ENCODE measurements at places on chromosomes 6 and 20.

DNA sequence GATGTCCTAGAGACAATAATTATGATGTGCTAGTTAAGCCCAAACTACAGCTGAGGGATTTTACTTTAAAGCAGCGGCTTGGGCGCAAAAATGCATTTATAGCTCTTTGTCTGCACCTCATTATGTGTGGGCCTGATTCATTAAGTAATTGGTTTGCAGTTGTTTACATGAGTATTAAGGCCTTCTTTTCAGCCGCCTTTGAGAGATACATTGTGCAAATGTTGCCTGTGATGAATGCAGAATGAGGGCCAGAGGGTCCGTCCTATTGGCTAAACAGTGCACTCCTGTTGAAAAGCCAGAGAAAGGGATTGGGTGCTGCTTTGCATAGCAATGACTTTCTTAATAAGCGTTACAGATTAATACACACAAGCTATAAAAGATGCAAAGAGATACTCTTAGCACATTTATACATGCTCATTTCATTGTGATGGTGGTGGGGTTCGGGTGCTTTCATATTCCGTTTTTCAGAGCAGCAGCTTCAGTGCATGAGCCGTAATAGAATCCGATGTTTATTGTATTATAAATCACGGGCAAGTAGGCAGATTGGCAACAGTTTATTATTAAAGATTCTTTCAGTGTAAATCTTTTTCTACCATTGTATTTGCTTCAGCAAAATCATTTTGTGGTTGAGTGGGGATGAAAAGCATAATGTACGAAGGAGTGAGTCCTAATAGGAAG is 68.2 kb upstream of the XRN2 start:
- DNase-seq: no peak

DNA sequence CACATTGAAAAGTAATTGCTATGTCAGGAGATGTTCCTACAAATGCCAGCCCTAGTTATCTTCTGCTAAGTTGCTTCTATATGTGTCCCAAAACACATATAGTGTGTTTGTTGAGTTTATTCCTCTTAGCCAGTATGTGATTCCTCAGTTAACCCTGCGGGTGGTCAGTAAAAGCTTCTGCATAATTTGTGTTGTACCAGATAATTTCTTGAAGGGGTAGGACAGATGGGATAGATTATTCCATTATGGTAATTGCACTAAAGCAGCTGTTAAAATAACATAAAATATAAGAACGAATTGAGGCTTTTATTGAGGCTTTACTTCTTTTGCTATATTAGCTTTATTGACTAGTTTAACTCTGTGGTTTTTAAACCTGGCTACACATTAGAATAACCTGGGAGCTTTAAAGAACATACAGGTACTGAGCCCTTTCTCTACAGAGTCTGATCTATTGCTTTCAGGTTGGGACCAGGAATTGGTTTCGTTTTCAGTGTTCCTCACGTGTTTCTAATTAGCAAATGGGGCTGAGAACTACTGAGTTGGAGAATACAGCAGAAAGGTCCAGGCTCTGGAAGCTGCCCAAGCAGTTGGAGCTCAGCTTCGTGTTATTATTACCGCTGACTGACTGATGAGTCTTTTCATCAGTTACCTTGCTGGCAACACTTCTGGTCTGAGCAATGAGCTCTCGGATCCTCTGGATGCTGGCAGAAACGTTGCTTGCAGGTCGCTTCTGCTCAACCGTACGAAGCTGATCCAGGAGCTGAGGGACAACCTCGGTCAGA is 56.9 kb downstream of the FAM229B start:
- no peak for DNase-seq

GRCh38 chr20:36971103-36971502 is 19.6 kb upstream of the SAMHD1 start:
- no peak for DNase-seq

GRCh38 chr6:44983467-44984365 is 344.4 kb upstream of the RUNX2 start:
- DNase-seq: no peak

DNA sequence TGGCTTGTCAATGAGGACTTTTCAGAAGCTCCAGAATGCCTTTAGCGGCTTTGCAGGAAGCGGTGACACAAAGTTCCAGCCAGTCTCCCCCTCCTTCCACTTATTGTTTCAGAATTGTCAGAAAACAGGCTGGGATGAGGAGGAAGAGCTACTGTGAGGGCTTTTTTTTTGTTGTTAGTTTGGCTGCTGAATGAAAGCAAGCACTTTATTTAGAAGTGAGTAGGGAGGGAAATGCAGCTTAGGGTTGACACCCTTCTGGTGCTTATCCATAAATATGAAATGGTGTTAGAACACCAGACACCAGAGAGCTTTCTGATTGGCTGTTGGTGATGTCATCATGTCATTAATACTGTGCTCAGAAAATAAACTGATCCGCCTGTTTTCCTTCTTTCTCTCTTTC is 251.5 kb downstream of the SOX4 start:
- DNase-seq: no peak

DNA sequence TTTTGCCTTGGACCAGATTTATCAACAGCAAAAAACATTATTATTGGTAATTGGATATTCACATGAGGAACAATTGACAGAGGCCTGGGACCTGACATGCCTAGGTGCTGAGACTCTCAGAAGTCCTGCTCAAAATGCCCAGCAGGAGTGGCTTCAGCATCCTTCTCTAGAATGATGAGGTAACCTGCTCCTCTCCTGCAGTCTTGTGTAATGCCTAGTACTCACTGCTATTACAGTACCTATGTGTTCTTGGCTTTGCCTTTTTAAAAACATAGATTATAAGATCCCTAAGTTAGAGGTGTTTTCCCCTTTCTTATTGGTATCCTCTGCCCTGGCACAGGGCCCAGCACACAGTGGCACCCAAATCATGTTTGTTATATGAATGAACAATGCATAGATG is 230.9 kb downstream of the PKHD1 start:
- DNase-seq: no peak

DNA sequence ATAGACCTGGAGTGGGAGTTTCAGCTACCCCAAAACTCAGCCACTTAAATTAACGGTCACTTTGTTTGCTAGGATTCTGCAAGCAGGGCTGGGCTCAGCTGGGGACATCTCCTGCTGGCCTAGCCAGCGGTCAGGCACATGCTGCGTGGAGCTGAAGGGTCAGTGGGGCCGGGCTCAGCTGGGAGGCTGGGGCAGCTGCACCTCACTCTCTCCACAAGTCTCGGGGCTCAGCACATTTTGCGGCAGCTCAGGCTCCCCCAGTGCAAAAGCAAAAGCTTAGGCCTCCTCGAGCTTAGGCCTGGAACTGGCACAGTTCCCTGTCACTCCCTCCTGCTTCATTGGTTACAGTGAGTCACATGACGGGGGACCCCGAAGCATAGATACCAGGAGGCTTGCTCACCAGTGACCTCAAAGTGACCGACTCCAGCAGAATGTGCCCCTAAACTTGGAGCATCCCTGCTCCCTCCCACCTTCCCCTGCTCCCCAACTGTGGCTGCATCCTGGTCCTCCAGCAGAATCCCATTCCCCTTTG is 80.6 kb upstream of the CST7 start:
- DNase-seq: no peak

DNA sequence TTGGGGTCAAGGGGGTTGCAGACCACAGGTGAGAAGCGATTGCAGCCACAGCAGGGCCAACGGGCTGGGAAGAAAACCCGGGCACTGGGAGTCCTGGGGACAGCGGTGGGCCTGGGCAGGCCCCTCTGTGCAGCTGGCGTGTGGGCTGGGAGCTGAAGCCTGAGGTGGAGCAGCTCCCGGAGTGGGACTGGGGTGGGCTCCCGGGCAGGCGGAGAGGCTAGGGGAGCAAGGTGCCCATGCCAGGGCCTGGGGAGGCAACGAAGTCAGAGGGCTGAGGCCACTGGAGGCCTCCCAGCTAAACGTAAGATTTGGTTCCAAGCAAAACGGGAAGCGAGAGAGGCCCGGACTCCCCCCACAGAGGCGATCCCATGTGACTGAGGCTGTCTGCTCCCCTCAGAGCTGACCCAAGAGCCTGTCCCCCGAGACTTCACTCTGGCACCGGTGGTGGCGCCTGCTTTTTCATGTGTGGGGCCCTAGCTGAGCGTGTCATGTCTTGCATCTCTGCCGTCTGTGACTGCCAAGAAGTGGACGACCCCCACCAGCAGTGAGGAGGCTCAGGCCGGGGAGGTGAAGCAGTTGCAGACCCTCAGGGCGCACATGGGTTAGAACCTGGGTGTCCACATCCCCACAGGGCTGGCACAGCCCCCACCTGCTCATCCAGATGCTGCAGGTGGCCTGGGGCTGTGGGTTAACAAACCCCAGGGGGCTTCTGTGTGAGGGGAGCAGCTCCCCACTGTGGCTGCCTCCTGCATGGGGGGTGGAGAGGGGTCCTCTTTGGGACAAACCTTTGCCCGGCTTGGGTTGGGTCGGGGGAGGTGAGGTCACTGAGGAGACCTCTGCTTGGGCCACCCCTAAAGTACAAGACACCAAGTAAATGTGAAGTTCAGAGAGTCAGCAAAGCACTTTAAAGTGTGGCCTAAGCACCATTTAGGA is 212.3 kb downstream of the TAF4 start:
- DNase-seq: no peak

- DNase-seq: no peak
These were observed 50.2 kb downstream of the IYD start for GRCh38 chr6:150418827-150419594.

DNA sequence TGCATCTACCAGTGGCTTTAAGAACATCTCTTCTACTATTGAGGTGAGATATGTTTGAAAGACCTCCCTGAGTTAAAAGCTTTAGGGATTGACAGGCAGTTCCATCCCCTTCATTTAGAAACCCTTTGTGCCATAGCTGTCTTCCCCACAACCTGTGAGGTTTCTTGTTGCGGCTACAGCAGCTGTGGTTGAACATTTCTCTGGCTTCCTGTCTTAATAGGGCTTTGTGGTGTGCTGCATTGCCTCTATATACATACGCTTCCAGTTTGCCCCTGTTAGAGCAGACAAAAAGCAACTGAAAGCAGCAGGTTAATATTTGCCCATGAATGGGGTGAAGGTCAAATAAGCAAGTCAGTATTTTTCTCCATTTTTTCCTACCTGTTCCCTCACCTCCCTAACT is 210.2 kb downstream of the TMEM200A start:
- no peak for DNase-seq

DNA sequence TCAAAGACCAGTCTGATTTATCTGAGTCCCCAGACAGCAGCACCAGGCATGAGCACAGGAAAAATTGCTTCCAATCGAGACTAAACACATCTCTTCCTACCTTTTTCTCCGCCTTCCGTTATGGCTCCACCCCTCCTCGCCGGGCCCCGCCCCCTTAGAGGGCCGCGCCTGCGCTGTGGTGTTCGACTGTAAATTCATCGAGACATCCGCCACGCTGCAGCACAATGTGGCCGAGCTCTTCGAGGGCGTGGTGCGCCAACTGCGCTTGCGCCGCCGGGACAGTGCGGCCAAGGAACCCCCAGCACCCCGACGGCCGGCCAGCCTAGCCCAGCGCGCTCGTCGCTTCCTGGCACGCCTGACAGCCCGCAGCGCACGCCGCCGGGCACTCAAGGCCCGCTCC is 8.9 kb downstream of the REM1 start:
- no peak for DNase-seq

DNA sequence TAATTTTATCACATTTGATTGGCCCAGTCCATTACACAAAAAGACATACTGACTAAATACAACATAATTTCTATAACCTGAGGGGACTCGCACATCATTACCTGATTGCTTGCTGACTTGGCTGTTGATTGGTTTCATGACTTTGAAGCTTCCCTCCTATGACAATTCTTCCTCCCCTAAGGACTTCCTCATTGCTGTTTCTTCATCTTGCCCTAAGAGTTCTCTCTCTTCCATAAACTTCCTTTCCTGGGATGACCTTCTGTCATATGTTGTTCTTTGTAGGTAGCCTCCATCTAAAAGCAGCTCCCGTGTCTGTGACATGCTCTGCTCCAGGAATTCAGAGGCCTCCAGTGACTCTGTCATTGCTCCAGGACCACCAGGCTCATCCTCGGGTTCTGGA is 22.6 kb downstream of the RSPH3 start:
- no peak for DNase-seq

- no peak for DNase-seq
These were observed 9.6 kb upstream of the PCMTD2 start for GRCh38 chr20:64245746-64246595.

- no peak for DNase-seq
These were observed 51.6 kb upstream of the OGFRL1 start for GRCh38 chr6:71236926-71237434.

- no peak for DNase-seq
These were observed 65.4 kb upstream of the RIN2 start for GRCh38 chr20:19692685-19693119.

GRCh38 chr6:41730531-41731436 is 4.6 kb downstream of the TFEB start:
- DNase-seq: no peak

GRCh38 chr6:10411131-10411970 is 3.5 kb downstream of the TFAP2A start:
- no peak for DNase-seq

DNA sequence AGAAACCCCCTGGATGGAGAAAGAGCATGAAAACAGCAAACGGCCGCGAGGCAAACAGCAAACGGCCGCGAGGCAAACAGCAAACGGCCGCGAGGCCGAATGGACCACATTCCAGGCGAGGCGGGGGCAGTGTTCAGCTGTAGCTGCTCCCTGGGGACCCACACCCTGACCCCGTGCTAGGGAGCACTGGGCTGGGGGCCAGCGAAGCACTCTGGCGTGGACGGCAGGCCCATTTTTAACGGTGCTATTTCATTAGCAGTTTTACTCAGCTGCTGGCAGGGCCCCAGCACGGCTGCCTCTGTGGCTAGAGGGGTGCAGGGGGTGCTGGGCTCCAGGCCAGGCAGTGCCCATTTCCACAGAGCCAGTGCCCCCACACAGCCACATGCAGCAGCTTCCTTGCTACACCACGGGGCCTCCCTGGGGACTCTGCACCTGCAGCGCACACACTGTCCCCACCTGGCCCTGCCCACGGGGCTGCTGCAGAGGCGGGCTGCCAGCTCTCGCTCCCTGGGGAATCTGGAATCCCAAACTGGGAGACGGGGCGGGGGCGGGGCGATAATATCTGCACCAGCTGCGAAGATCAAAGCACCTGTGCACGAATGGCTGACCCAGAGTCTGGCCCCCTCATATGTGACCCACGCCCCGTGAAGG is 35.6 kb upstream of the SLCO4A1 start:
- DNase-seq: no peak

GRCh38 chr6:128327890-128328289 is 192.5 kb downstream of the PTPRK start:
- DNase-seq: no peak

DNA sequence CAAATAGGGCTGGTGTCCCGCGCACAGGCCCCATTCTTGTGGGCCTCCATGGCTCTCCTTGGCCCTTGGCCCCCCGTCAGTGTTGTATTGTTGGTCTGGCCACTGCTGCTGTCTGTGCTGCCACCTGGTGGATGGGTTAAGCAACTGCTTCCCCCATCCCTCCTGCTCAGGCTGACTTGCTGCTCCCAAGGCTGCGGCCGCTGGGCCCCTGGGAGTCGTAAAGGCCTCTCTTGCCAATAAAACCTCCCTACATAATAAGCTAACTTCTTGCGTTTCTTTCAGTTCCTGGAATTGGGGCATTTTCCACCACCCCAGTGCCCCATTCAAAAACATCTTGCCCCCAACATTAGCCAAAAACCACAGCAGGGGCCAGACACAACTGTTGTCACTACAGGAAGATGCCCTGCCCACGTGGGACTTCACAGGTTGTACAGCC is 27.1 kb downstream of the CD83 start:
- DNase-seq: no peak

- no peak for DNase-seq
These were observed 1.8 kb downstream of the NFKBIE start for GRCh38 chr6:44263354-44264100.

Data from cortex of kidney (tissue), 1 donor.